ENCODE measurements at places on chromosomes 3 and 15.

GRCh38 chr15:88649286-88649733 is 10.5 kb downstream of the ISG20 start:
- DNase-seq: no peak

DNA sequence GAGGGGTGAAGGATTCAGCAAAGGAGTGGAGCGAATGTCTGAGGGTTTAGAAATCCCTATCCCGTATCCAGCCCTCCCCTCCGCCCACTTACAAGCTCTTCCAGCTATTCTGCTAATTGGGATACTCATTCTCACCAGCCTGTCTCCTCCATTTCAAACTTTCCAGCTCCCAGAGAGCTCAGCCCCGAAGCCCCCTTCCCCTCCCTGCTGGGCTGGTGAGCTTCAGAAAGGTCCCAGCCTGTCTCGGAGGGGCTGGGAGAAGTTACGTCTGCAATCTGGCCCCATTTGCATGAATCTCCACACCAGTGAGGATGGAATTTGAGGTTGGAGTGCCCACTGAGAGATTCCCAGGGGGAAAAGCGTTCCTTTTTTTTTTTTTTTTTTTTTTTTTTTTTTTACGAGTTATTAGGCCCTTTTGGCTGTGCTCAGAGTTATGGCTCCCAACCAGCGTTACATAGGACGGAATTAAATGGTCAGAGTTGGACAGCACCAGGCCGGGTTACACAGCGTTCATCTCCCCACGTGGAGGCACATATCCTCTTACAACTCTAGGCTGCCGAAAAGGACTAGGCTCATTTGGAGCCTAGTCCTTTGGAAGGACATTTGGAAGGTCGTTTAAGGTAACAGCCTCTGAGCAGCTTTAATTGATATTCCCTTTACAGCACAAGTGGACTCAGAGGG is 34.6 kb downstream of the FGD5 start:
- no peak for DNase-seq

DNA sequence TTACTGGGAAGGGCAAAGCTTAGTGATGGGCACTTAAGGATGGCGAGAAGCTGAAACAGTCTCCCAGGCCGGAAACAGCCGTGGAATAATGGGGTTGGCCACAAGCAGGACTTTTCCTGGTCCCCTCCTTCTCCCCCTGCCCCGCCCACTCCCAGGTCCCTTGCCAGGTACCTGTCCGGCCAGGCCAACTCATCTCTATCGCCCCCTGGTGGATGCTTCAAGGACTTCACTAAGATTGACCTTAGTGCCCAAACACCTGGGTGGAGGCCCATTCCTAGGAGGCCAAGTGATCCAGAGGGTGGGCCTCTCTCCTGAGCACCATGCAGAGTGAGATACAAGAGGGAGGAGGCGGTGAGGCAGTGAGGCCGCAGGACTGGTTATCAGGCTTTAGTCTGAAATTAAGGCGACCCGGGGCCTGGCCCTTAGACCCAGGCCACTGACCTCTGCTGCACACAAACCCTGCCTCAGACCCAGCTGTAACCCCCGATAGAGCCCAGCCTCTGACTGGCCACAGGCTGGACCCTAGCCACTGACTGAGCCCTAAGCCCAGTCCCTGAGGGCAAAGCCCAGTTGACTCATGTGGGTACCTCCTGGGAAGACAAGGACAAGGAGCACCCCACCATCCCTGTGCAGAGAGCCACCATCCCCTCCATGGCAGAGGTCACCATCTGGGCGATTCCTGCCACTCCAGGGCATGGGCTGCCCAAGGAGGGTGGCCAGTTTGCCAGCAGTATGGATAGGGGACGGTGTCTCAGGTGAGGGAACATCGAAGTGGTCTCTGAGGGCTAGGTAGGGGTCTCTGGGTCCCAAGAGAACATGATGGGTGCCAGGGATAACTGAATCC is 37.6 kb downstream of the VIPR1 start:
- DNase-seq: peak; percentile 69

- peak; percentile 89 for DNase-seq
These were observed at the start of gene EPHB1 for GRCh38 chr3:134794950-134795745. TSS of gene EPHB1 (plus strand) at chr3:134795260.

DNA sequence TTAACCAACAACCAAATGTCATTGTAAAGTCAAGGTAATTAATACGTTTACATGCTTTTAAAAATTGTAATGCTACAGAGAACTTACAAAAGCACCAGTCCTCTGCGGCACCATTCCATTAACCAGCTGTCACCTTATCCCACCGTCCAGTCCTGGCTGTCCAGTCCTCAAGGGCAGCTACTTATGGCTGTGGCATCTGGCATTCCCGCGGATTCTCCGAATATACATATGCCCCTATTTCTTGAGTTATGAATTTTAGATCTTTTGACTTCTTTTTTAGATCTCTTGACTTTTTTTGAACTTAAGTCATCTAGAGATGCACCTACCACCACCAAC is 382 bp upstream of the POMGNT2 start:
- no peak for DNase-seq

DNA sequence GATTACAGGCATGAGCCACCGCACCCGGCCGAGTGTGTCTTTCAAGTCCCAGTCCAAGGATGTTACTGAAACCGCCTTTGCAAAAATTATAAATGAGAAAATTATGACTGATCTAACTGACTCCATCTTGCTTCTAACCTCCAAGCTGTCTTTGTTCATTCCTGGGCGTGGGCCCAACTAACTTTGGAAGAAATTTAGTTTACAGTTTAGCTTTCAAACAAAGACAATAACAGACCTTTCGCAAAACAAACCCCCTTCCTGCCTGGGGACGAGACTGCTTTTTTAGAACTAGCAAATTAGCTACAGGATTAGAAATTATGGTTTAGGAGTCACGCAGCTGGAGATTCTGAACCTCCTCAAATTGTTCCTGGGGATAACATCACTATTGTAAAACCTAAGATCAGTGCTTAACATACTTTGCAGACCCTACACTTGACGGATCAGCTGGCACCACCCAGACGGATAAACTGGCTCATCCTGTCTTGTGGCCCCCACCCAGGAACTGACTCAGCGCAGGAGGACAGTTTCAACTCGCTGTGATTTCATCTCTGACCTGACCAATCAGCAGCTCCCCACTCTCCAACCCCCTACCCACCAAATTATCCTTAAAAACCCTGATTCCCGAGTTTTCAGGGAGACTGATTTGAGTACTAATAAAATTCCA is 23.8 kb downstream of the NANOGP8 start:
- DNase-seq: no peak

DNA sequence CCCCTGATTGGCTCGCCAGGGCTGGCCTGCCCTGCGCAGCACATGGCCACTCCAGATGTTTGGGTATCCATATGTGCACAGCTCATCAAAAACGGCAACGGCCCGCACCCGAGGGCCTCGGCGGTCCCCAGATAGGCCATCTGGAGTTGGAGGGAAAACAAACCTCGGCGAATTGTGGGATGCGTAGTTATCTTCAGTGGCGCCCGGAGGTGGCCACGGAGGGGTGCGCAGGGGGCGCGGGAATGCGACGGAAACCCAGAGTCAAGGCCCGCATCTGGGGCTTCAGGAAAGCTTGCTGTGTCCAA is 156.5 kb downstream of the TLE3 start:
- DNase-seq: no peak

DNA sequence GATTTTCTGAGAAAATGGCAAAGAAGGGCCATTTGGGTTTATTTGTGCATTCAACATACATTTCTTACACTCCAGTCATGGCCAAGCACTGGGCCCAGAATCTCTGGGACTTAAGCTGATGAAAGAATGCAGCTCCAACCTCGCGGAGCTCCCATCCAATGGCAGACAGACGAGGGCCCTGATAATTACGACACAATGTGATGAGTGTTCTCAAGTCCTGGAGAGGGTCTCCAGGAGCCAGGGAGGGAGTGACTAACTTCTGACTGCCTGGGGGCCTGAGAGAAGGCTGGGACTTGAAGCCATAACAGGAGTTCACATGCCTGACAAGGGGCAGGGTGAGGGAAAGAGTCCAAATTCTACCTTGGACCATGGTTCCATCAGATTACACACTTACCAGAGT is 42.6 kb upstream of the BNC1 start:
- DNase-seq: no peak

GRCh38 chr15:60535743-60536142 is 56.8 kb upstream of the ICE2 start:
- DNase-seq: no peak

GRCh38 chr3:137768361-137769321 is 4.5 kb downstream of the SOX14 start:
- DNase-seq: no peak

DNA sequence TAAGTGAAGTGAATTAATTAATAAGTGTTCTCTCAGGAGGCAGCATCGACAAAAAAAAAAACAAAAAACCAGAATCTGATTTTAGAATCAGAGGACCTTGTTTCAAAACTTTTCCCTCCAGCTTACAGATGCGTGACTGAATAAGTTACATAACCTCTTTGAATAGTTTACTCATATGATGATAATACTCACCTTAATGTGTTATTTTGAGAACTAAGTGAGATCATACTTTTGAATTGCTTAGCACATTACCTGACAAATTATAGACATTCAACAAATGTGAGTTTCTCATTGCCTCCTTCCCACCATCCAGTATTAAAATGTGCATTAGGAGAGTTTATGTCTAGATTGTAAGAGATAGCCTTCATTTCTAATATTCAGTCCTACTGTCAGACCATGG is 94.0 kb downstream of the SOX2 start:
- DNase-seq: no peak

GRCh38 chr3:193757457-193757856 is 164.4 kb downstream of the OPA1 start:
- no peak for DNase-seq

GRCh38 chr3:158777161-158777873 is 24.5 kb upstream of the MFSD1 start:
- no peak for DNase-seq

DNA sequence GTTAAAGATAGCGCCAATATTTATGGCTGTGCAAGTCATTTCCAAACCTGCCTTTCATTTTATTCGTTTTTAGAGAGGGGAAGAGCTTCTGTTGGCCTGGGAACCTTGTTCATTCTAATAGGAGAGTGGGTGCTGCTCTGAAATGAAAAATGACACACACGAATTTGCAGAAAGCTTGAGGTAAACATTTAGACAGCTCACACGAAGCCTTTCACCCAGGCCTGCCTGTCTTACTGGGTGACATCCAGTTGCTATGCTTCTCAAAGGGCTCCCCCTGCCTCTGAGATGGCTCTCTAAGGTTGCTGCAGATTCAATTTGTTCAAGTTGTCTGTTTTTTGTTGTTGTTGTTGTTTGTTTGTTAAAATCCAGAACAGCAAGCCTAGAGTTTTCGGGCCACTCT is 18.2 kb downstream of the PEX5L start:
- DNase-seq: no peak

DNA sequence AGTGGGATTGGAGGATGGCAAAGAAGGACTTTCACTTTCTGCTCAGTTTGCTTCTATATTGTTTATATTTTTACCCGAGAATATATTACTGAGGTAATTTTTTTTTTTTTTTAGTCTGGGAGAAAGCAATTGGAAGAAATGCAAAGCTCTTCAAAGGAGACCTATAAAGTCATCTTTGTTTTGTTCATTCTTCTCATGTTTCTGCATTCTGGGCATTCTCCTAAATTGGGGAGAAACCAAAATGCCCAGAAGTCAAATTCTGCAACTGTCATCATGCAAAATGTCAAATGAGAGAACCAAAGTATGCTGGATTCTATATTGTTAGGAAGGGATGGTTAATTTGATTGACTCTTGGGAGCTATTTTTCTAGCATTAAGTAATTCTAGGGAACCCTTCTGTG is 168.3 kb upstream of the TSC22D2 start:
- no peak for DNase-seq

- no peak for DNase-seq
These were observed 38.0 kb upstream of the CBLB start for GRCh38 chr3:105906836-105907235.

DNA sequence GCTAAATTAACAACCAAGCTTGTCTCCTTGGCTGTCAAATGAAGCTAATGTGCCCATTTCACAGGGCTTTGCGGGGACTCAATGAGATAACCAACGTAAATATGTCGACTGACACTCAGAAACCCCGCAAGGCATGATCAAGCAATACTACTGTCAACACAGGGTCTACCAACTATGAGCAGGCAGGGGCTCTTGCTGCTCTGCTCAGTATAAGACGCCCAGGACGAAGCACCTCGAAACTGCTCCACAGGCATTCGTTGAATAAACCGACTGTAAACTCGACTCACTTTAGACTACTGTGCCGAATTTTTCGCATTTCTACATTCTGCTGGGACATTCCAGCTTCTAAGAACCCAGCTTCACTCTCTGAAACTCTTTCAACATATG is 55.0 kb downstream of the FEZF2 start:
- no peak for DNase-seq

- no peak for DNase-seq
These were observed 347.0 kb upstream of the LMCD1 start for GRCh38 chr3:8154617-8155016.

DNA sequence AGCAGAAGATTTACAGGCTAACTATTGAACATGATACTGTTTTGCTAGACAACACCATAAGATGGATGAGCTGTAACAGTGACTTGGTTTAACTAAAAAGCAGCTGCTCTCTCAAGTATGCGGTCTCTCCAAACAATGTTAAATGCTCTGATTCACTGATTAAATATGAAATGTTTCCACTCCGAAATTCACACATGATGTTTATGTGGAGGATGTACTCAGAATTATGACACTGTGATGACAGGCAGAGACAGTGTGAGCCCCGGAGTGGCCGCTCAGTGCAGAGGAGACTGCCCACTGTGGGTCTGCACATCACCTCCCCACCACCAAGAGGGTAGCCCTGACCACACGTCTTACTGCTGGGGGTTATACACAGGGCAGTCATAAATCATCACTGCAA is 83.9 kb upstream of the MEX3B start:
- DNase-seq: no peak

GRCh38 chr15:56102441-56102840 is 109.0 kb upstream of the NEDD4 start:
- no peak for DNase-seq

GRCh38 chr3:126137490-126138130 is 42.8 kb downstream of the ALDH1L1 start:
- DNase-seq: no peak

GRCh38 chr15:62599791-62600777 is 435.0 kb upstream of the C2CD4B start:
- no peak for DNase-seq

GRCh38 chr3:72618739-72619138 is 229.5 kb downstream of the SHQ1 start:
- DNase-seq: peak; percentile 73

- no peak for DNase-seq
These were observed 72.8 kb downstream of the KLF15 start for GRCh38 chr3:126284258-126284904.

All from hematopoietic multipotent progenitor cell treated with erythropoietin and hydrocortisone succinate and interleukin-3 and kit ligand, for 6 days (in vitro differentiated cells).